ENCODE measurements at places on chromosomes 5 and 9. TPM values are rescaled to one million over a fixed set of nuclear protein-coding genes. Genes with fewer than 3 reads are reported as not detected.
A peak's percentile ranks its signal among the peaks of the same experiment; 100 is the strongest.

GRCh38 chr5:35924122-35924949, 14.1 kb downstream of the CAPSL start:
- DNase-seq = peak; percentile 91

GRCh38 chr9:18466101-18466500, 7.9 kb upstream of the ADAMTSL1 start:
- no peak for DNase-seq

- peak; percentile 63 for DNase-seq
Measured at GRCh38 chr5:127386557-127386956, 96.0 kb downstream of the MEGF10 start.

DNA sequence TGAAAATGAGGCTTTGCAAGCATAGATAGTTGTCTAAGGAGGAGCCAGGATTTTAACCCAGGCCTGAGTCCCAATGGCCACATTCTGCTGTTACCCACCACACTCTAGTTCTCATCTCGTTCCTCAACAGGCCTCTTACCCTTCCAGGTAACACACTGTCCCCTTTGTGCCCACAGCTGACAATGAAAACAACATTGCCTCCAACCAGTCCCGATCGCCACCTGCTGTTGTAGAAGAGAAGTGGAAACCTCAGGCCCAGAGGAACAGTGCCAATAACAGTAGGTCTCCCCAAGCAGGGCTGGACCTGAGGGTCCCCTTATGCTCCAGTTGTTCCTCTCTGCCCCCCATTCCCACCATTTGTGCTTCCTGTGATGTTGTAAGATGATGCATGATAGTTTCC, 30.4 kb downstream of the AMBP start:
- DNase-seq = peak; percentile 19

DNA sequence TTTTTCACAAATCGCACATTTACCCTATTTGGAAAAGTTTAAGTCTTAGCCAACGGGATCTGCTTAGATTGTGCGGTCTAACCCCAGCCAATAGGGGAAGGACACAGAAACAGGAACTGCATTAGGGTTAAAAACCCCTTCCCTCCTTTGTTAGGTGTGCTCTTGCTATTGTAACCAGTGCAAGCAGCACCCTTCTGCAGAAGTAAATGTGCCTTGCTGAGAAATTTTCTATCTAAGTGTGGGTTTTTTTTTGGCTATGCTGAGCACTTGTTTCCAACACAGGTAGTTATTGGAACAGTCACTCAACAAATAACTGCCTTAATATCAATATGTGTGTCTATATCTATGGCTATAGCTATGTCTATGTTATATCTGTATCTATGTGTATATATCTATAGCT, 190.0 kb downstream of the TRIM32 start:
- no peak for DNase-seq

GRCh38 chr5:33688066-33688465, 203.7 kb downstream of the ADAMTS12 start:
- peak; percentile 50 for DNase-seq

The PCDHA1 gene
- total RNA-seq = not detected

The CBY3 gene
- not detected for total RNA-seq

The ESM1 gene
- total RNA-seq = 1.1 TPM

The TCF7 gene
- 5.2 TPM for total RNA-seq

Measured in M059J (cell line).